ENCODE measurements at places on chromosomes 7 and 10.

DNA sequence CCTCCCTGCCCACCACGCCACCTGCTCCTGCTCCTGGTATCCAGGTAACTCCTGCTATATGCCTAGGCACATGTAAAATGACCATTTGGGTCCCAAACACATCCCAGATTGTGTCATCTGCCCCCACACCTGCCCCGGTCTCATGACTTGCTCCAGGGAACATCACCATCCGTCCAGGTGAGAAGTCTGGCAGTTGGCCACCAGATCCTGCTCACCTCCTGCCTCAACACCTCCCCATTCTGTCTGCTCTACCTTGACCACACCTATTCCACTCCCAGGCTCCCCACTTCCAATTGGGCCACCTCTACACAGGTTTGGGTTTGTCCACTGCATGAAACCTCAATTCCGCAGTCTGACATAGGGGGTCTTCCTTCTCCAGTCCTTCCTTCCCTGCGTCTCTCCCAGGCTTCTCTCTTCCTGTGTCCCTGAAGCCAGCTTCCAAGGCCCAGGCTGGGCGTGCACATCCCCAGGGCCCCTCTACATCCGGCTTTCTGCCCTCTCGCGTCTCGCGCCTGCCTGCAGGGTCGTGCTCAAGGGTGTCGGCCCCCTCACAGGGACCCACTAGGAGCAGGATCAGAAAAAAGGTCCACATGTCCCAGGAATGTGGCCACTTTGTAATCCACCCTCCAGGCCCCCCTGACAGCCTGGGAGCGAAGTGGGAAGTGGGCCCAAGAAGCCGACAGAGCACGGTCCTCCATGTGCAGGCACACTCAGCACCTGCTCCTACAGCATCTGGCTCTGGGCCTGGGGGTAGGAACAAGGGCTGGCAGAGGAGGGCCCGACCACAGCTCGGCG, 49.3 kb upstream of the DAGLB start:
- no peak for DNase-seq

GRCh38 chr7:30074422-30075030, 46.3 kb downstream of the PLEKHA8 start:
- DNase-seq = no peak

- peak; percentile 95 for DNase-seq
Observed at GRCh38 chr10:71638064-71638821, 81.3 kb downstream of the C10orf105 start.

GRCh38 chr10:90621577-90621976, 236.3 kb downstream of the HTR7 start:
- no peak for DNase-seq

DNA sequence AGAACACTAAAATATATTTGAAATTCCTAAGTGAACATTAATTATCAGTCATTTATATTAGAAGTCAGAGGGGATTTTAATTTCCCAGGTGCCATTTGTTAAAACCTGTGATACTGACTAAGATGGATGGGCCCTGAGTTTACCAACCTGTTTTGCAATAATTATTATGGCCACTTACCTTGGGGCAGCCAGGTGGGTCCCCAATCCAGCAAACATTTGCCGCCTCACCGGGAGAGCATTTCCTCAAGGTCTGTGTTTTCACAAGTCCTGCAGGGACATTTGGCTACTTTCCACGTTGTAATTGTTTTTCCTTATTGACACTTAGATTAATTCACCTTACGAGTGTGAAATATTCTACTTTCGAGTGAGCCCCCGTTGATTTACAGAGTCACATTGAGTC, 251.2 kb upstream of the PPP2R2D start:
- no peak for DNase-seq

DNA sequence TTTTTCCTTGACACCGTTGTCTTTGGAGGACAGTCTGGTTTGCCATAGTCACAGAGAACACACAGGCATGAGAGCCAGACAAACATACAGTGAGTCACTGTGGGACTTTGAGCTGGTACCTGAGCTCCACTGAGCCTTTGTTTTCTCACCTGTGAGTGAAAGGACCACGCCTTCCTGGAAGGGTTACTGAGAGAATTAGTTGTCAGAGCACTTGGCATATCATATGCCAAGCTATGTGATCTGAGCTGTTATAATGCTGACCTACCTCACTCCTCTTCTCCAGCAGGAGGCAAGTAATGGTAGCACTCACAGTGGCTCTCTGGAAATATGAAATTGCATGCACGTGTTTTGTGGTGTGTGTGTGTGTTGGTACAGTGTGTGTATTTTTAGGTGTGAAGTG, 59.7 kb downstream of the CXCL12 start:
- DNase-seq = peak; percentile 23

DNA sequence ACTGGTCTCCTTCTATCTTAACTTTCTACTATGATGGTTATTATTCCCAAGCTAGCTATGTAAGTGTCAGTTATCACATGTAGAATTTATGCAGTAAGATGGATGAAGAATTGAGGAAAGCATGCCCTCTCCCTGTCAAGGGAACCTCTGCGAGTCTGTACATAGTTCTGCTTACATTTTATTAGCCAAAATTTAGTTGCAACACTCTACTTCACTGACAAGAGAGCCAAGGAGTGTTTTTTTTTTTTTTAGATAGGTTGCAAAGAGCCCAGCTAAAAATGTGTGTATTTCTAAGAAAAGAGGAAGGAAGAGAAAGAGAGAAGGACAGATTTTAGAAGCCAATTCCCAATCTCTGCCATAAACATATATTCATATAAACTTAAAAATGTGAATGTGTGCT, 357.7 kb upstream of the LRRN3 start:
- no peak for DNase-seq

DNA sequence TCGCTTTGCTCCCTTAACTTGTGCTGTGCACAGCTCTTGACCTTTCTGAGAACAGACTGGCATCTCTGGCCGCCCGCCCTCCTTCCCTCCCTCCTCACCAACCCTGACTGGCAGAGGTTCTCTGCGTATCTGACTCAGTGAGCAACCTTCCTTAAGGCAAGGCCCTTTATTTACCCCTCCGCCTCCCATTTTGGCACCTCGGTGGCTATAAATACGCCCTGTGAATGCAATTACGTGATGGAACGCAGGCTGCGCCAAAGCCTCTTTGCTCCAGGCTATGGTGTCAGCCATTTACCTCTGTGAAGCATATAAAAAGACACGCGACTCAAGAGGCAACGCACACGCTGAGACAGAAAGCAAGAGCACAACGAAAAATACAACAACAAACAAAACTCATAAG, 764.3 kb downstream of the SUGCT start:
- no peak for DNase-seq

- DNase-seq = no peak
Observed at GRCh38 chr7:12234334-12234865, 23.3 kb downstream of the TMEM106B start.

DNA sequence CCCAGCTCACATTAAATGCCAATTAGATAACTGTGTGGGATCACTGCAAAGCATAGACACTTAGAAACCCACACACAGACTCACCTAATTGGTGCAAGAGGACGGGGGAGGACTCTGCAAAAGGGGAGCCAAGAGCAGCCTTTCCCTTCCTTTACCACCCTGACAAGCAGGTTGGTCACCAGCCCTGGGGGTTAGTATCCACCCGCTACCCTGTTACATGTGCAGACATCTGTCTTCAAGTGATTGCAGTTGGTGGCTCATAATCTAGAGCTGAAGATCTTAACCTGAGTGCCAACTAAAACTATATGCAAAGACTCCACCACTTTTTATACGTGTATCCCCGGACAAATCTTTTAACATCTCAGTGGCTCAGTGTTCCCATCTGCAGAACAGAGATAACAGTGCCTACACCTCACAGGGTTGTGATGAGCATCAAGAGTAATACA, 56.9 kb downstream of the SORBS1 start:
- no peak for DNase-seq

DNA sequence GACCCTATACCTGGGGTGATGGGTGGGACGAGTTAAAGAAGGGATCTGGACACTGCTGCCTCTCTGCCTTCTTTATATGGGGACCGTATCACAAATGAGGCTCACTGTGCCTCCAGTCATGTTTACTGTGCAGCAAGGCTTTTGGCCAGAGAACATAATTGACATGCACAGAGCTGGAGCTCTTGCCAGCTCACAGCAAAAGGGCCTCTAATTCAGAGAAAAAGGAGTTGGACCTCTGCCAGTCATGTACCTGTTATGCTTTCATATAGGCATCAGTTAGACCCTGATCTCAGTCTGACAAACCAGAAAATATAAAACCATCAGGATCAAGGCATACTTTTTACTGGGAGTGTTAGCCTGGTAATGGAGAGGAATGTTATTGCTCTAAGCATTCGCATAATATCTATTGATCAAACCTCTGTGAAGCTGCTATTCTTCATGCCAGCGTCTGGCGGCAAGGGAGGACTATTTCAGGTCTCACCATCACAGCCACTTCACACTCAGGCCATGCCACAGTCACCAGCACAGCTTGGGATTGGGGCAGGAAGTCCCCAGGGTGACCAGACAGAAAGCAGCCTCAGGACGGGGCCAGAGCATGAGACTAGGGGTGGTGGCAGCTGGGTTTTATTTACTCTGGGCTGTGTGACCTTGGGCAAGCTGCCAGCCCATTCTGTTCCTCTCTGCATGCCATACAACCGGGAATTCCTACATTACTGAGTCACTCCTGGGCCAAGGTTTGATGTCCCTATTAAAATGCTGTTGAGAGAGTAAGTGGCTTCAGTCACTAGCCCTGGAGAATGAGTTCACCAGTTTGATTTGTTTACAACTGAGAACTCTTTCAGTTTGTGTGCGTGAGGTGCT, 90.1 kb downstream of the NPSR1 start:
- peak; percentile 51 for DNase-seq

DNA sequence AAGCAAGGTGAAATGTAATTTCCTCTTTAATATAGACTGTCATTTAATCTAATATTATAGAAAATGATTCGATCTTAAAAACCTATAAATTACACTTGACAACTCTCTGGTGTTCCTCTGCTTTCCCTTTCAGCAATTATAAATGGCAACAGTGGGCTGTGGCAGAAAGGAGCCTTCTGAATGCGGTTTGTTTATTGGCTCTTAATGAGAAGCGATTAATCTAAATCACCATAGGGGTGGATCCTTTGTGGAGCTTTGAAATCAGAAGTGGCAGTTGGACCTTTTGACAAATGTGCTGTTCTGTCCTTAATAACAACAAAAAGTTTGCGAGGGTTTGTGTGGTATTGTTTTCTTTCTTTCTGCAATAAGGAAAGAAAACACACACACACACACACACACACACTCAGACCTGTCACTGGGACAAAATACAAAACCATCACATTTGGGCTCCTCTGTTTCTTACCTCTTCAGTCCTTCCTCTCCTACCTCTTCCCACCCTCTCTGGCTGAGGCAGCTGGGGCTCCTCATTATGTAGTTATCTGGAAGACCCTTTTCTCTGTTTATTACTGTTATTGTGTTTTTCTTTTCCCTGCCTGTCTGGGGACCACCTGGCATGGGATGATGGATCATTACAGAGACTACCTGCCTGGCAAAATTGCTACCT, 316.2 kb downstream of the SORCS3 start:
- no peak for DNase-seq

DNA sequence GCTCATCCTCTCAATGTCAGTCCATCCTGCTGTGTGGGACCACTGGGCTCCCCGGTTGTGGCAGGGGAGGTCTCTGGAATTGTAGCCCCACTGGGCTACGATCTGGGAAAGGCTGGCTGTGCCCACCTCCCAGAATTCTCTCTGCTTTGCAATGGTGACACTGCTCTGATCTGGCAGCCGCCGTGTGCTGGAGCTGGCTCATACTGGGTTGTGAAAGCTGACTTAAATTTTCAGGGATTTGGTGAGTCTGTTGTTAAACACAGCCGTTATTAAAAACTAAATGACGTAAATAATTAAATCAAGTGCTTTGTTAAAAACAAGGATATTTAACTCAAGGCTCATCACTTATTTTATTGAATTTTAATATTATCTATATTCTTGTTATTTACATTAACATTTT, 160.0 kb downstream of the TAX1BP1 start:
- no peak for DNase-seq

- DNase-seq = no peak
Observed at GRCh38 chr10:105001269-105001668, 360.2 kb downstream of the SORCS3 start.

DNA sequence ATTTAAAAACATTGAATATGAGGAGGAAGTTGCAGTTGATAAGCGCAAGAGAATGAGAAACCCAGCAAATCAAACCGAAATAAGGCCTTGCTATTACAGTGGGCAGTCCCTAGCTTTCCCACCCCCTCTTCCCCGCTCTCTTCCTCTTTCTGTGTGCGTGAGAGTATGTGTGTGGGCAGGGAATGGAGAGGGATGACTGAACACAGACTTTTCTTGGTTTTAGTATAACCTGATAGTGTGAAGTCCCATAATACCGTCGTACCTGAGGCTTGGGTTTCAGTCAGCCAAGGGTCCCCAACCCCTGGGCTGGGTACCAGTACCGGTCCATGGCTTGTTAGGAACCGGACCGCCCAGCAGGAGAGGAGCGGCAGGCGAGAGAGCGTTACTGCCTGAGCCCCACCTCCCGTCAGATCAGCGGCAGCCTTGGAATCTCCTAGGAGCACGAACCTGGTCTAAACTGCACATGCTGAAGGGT, 255.3 kb downstream of the CELF2 start:
- no peak for DNase-seq

DNA sequence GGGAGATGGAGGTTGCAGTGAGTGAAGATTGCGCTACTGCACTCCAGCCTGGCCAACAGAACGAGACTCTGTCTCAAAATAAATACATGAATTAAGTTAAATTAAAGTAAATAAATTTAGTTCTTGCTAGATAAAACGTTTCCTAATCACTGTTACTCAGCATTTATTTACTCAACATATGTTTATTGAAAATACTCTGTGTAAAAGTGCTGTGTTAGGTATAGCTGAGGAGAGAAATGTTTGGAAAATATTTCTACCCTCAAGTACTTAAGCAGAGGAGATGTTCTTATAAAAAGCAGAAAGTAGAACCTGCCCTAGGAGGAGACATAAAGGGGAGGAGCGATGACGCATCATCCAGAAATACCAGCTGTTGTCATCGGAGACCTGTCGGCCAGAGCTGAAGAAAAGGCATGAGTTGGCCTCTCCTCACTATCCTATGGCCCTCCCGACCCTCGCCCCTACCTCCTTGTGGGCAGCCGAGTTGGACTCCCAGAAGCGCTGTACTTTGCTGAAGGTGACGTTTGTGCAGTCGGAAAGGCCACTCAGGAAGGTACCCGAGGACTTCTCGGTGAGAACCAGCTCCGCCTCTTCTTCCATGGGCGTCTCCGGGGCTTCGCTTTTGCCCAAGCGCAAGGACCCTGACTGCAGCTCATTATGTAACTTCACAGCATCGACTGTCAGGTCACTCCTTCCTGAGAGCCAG, 1.1 kb downstream of the RRP12 start:
- no peak for DNase-seq

DNA sequence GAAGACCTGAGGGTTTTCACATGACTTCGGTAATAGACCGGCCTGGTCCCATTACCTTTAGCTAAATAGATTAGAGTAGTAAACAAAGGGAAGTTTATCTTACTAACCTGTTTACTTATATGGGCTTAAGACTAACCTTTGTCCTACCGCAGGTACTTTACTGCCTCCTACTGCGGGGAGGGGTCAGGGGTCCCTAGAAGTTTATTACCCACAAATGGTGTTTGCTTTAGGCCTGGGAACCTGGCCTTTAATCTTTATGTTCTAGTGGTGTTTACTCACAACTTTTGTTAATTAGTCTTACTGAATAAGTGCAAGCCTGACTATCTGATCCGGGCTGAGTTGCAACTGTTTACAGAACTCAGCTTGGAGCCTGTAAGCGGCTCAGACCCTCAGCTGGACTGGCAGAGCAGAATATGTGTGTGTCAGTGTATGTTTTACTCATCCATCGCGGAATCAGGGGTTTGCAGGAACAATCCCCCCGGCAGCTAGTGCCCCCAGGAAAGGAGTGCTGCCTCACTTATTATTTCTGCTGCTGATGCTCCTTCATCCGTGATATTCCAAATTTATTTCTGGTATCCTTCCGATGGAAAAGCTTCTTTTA, 578.9 kb upstream of the SEMA3D start:
- no peak for DNase-seq

- DNase-seq = no peak
Observed at GRCh38 chr10:132787495-132788179, 1.7 kb upstream of the NKX6-2 start.

Data from left lobe of liver (tissue), 2 donors.